ENCODE measurements at places on chromosomes 7 and 10.

DNA sequence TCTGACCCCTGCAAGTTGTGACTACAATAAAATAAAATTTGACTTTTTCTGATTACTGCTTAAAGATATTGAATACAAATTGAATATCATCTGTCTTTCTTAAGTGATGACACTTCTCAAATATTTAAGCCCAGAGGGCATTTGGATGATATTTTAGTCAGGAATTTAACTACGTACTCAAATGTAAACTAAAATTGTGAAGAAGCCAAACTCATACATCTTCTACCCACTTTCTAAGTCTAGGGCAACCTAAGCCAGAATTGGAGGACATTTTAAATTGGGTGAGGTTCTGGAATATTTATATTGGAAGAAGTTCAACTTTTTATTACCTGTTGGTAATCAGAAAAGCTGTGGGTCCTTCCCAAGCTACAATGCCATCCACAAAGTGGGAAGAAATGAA is 149.1 kb upstream of the WDR11 start:
- DNase-seq, result no peak

GRCh38 chr10:125859128-125859817 is 21.8 kb downstream of the DHX32 start:
- DNase-seq, result peak; percentile 1

DNA sequence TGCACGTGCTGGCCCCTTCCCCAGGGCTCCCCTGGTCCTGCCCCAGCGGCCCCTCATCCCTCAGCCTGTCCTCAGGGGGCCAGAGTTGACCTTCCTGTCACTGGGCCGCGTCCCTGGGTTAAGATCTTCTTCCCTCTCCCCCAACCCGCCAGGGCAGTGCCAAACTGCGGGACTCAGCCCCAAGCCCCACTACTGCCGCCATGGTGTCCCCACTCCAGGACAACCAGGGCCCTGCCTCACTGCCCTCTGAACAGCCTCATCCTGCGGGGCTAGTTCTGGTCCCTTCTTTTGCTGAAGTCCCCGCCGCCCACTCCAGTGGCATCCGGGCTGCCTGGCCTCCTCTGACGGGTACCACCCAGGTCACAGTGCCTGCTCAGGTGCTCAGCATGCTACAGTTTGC is 37.5 kb downstream of the UNCX start:
- DNase-seq, result no peak

- DNase-seq, result no peak
Observed at GRCh38 chr10:70932392-70933196, 44.2 kb upstream of the PCBD1 start.

DNA sequence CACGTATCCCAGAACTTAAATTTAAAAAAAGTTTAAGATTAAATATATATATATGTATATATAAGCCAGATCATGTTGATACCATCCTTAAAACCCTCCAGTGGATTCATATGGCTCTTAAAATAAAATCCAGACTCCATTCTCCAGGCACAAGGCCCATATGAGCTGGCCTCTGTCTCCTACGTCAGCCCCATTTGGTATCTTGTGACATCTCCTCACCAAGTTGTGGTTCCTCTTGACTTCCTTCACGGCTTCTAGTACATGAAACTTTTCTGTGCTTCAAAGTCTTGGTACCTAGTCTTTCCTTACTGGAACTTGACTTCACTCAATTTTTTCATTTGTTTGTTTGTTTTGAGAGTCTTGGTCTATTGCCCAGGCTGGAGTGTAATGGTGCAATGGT is 61.3 kb downstream of the PRLHR start:
- DNase-seq, result peak; percentile 44
